Ascending aorta (tissue), 2 donors: ENCODE measurements at places on chromosomes 7 and 10.

- no peak for DNase-seq
Measured at GRCh38 chr7:44185729-44186128, 3.5 kb downstream of the GCK start.

DNA sequence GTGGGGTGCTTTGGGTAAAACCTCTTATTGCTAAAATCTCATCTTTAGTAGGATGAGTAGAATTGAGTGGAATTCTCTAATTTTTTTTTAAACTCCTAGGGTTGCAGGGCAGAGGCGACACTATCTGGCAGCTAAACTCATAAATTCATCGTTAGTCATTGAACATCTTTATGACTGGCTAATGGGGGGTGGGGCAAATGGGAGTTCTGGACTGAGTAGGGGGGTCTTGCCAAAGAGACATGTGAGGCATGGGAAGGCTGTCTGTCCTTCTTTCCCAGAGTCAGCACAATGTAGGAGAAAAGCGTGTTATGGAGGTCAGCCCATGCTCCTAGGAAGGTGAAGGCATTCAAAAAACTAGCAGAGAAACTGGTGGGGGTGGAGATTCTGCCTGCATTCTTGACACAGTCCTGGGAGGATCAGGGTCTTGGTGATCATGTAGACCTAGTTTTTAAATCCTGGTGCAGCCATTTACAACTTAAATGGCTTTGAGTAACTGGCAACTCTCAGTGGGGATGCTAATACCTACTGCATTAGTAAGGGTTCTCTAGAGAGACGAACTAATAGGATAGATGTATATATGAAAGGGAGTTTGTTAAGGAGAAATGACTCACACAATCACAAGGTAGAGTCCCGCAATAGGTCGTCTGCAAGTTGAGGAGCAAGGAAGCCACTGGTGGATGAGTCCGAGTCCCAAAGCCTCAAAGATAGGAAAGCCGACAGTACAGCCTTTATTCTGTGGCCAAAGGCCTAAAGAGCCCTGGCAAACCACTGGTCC is 47.7 kb downstream of the EMX2 start:
- DNase-seq, result no peak

DNA sequence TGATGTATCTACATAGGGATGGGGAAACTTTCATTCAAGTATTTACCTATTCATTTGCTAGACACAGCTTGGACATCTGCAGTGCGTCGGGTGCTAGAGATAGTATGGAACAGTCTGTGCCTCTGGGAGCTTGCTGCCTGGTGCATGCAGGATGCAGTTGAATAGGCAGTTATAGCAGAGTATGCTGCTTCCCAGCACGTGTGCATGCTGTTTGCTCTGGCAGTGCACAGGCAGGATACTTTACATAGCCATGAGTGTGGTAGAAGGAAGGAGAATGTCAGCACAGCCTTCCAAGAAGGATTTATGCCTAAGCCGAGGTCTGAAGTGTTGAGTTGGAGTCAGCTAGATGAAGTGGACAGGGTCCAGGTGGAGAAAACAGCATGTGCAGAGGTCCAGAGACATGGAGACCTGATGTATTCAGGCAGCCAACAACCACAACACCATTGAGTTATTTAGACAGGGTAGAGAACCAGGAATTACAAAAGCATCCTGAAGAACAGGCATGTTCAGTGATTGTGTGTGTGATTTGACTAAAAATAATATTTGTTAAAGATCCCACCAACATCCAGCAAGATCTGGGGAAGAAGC is 8.1 kb downstream of the MAP3K8 start:
- DNase-seq, result no peak

DNA sequence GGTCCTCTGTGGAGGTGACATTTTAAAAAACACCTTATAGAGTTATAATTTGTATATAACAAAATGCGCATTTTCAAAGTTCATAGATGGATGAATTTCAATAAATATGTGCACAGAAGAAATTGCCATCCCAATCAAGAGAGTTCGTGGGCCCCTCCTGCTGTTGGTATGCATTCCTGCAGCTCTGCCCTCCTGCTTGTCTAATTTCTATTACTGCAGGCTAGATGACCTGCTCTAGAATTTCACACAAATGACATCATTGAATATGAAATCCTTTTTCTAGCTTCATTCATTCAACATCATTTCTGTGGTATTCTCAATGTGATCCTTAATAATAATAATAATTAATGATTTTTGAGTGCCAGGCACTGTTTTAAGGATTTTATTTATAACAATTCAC is 348.2 kb downstream of the SDK1 start:
- DNase-seq, result no peak

- no peak for DNase-seq
Measured at GRCh38 chr7:50818324-50818723, 35.6 kb upstream of the GRB10 start.

DNA sequence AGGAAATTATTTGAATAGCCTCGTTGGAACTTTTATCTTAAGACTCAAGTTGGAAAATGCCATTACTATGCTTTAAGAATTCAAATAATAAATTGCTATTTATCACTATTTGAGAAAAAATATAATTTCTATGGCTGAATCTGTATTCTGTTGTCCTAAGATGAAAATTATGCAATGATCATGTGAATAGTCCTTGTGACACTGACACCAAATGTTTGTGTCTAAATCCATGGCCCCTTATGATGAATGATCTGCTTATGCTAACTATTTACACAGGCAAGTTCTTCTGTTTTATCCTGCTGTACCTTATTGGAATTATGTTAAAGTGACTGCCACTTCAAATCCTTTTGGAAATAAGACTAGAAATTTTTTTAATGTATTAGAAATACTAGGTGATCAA is 208.7 kb downstream of the DOCK4 start:
- DNase-seq, result no peak

DNA sequence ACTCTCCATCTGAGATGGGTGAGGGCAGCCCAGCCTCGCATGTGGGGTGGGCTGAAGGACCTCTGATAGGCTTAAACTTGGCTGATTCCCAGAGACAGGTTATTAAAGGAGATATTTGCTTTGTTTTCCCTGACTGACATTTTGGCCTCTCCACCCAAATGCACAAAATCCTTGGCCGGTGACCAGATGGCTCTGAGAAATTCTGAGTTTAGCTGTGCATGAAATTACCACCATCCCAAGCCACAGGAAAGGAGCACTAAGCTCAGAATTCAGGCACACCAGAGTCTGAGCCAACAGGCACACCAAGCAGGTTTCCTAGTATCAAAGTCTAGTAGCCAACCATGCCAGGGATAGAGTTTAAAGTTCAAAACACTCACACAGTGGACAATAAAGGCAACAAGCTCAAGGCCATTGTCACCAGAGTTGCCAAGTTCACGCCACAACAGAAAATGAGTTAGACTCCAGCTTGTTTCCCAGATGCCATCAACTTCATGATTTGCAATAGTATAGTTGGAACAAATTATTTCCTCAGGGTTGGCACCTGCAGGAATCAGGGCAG is 387.6 kb downstream of the KCNMA1 start:
- no peak for DNase-seq

- no peak for DNase-seq
Measured at GRCh38 chr7:137243741-137244140, 99.8 kb downstream of the PTN start.

- no peak for DNase-seq
Measured at GRCh38 chr7:23135755-23136154, 30.2 kb downstream of the KLHL7 start.

GRCh38 chr10:126247446-126247975 is 140.8 kb downstream of the ADAM12 start:
- peak; percentile 74 for DNase-seq

- no peak for DNase-seq
Measured at GRCh38 chr10:71029907-71030306, 141.5 kb upstream of the PCBD1 start.

- DNase-seq, result peak; percentile 71
Measured at GRCh38 chr10:24277771-24278170, 68.8 kb downstream of the KIAA1217 start.

DNA sequence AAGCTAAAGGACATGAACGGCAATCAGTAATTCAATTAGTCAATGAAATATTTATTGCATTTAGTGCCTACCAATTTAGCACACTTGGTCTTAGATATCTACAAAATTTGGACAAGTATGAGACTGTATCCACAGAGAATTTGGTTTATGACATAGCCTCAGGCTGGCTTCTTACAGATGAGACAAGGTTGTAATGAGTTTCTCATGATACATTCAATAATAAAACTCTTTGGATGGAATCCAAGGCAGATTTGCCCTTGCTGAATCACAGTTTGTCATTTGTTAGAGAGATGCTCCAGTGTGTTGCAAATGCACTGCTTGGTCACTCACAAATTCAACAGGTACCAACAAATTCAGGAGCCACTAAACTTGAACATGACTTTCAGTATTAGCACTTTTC is 162.5 kb downstream of the GPR37 start:
- no peak for DNase-seq

GRCh38 chr7:103644319-103644718 is 198.3 kb upstream of the SLC26A5 start:
- DNase-seq, result no peak
